ENCODE measurements at places on chromosomes 3 and 15.

DNA sequence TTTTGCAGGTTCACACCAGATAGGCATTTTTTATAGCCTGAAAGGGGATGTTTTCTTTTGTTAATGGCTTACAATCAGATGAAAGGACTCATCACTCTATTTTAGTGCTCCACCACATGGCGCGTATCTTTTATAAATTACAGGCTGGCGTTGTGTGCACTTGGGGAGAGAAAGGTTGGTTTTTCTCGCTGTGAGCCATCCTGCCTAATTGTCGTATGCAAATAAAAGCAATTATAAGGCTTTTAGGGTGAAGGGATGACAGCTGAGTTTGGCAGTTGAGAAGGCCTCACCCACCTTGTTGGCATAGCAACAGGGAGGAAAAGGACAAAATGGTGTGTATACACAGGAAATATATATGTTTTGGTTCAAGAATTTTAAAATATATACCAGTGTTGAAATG is 268.0 kb downstream of the NR2F2 start:
- DNase-seq, result no peak

GRCh38 chr3:64011685-64012084 is 11.6 kb downstream of the PSMD6 start:
- no peak for DNase-seq

- DNase-seq, result peak; percentile 11
Observed at GRCh38 chr15:20348900-20349773, 192.5 kb downstream of the GOLGA6L6 start.

DNA sequence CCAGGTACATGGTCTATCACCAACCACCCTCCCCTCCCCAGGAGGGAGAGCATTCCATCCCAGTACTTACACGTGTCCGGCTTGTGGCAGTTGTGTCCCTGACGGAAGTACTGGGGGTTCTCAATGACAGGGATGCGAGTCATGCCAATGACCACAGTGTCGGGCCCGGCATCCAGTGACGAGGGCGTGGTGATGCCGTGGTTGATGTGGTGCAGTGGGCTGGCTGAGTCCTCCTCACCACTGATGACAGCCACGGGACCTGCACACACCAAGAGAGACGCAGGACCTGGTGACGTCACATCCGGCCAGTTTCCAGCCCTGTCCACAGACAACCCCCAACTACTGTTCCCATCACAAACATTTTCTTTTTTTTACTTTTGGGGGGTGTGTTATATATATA is 223.8 kb downstream of the NTRK3 start:
- no peak for DNase-seq

GRCh38 chr15:48954538-48954937 is 9.2 kb downstream of the SHC4 start:
- no peak for DNase-seq

DNA sequence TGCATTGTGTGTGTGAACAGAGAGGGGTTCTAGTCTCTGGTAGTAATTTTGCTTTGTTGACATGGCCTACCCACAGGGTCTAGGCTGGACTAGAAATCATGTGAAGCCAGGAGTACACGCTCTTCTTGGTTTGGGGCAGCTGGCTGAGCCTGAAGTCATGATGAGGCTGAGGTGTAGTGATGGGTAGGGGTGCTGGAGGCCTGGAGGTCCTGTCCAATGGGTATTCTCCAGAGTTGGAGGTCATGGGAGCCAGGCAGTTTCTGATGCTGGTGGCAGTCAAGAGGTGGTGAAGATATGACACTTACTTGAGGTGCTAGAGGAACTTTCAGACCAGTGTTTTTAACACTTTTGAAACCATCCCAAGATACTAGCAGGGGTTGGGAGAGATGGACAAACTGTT is 18.5 kb upstream of the EPHB1 start:
- no peak for DNase-seq

- no peak for DNase-seq
Observed at GRCh38 chr3:106241593-106241992, 372.8 kb upstream of the CBLB start.

GRCh38 chr3:188208516-188208981 is 54.6 kb downstream of the LPP start:
- no peak for DNase-seq

GRCh38 chr15:51629612-51630011 is 7.0 kb upstream of the DMXL2 start:
- no peak for DNase-seq

- no peak for DNase-seq
Observed at GRCh38 chr15:78680431-78681075, 39.5 kb upstream of the CHRNB4 start.

- DNase-seq, result peak; percentile 5
Observed at GRCh38 chr3:118628704-118629341, 405.8 kb downstream of the IGSF11 start.

DNA sequence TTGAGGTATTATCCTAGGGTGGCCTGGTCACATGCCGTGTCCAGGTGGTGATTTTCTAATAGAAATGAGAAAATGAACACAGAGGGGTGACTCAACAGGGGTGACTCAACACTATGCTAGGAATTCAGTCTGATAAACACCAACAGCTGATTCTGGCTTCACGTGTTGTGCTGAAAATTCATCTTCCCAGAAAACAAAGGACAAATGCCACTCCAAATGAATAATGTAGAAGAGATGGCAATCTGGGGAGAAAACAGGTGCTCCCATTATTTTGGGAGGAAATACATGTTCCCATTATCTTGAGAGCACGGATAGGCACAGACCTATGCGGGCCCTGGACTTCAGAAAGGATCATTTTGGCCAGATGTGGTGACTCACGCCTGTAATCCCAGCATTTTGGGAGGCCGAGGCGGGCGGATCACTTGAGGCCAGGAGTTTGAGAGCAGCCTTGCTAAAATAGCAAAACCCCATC is 101.2 kb upstream of the MEX3B start:
- DNase-seq, result no peak

DNA sequence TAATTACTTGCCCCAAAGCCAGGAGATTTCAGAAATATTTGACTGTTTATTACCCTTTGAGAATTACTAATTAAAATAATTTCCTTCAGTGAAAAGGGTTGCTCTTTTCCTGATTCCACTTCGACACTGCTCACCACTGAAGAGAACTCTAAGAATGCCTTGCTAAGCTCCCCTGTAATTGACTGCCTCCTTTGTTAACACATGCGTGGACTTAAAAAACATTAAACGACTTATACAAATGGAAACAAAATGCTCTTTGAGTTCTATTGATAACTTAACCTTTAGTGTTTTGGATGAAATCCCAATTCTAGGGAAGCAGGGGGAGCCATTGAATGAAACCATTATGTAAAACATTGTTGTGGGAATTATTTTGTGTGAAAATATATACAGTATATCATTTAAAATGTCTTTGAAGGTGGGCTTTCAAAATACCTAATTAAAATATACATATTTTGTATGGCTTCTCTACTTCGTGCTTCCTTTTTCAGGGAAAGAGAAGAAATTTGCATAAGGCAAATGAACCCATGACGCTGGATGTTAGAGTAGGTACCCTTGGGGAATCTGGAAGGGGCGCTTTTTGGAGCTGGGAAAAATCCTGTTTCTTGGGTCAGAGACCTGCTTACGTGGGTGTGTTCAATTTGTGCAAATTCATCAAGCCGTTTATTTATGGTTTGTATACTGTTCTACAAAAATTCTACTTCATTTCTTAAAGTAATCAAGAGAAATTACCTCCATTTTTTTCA is 64.2 kb downstream of the WWTR1 start:
- no peak for DNase-seq

DNA sequence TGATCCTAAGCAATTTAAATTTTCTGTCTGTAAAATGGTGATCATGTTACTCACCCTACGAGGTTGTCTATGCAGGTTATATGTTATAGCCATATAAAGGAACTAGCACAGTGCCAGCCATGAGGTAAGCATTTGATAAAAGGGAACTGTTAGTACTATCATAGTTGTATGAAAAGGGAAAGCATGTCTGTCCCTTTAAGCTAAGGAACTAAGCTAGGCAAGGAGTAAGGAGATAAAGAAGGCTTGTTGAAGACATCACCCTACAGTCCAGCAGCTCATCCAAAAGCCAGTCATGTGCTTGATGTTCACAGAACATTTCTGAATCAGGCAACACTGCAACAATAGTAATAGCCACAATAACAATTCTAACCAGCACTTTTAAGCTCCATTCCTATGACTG is 243.9 kb downstream of the ZBTB20 start:
- no peak for DNase-seq

GRCh38 chr3:159378396-159379194 is 576.7 kb downstream of the MFSD1 start:
- DNase-seq, result no peak

DNA sequence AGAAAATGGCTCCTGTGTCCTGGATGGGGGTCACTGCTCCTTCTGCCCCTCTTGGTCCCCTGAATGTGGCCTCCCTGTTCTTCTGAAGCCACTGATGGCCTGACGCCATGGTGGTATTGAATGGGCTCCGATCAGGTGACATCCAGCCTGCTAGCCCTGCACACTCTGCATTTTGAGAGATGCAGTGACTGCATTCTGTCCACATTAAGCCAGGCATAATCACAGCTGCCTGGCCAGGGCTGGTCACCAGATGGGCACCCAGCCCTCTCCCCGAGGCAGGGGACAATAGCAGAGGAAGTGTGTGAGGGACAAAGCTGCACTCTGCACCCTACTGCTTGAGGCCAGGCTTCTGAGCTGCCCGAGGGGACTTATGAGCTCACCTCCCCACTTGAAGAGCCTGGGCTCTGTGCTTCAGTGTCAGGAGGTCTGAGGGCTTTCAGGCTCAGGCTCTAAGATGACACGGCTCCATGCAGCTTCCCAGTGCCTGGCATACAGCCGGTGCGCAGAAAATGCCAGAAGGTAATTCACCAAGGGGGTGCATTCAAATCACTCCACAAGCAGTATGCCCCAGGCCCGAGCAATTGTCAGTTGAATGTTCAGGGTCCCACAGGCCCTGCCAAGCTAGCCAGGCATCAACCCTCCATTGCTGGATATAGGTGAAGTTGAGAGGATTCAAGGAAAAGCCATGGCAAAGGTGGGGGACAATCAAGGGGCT is 56.8 kb downstream of the WNT7A start:
- DNase-seq, result no peak

GRCh38 chr3:23668430-23668904 is 137.3 kb upstream of the UBE2E1 start:
- DNase-seq, result no peak

DNA sequence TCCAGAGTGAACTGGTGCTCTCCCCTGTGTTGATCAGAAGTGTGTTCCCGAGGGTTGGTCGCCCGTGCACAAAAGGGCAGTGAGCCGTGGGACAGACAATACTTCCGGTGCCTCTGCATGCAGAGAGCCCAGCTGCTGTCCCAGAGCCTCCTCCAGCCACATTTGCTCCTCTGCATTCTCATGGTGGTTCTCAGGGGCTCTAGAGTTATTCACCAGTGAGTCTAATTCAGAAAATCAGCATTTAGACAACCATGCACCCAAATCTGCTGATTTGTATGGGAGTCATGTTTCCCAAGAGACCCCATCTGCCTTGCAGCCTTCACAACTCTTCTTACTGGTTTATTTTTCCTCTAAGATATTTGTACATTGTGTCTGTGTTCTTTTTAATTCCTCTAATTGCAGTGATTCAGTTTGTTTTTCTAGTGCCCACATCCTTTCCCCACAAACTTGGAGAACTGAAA is 107.0 kb upstream of the SPRED1 start:
- DNase-seq, result no peak

GRCh38 chr3:179421500-179421899 is 29.8 kb downstream of the GNB4 start:
- DNase-seq, result no peak

GRCh38 chr3:16587681-16588060 is 17.6 kb downstream of the DAZL start:
- no peak for DNase-seq
